NB4 (cell line): ENCODE measurements at places on chromosomes 5 and 9.

DNA sequence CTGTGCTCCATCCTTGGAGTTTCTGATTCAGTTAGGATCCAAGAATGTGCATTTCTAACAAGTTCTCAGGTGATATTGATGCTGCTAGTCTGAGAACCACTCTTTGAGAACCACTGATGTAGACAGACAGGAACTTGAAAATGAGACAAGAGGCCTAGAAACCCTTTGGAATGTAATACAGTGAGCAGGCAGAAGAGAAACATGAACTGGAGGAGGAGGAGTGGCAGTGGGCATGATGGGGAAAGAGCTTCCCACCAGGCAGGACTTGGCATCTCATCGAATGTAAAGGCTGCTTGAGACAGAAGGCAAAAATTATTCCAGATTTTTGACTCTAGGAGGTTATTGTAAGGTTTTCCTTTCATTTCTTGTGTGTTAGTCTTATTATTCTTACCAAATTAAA is 295.8 kb upstream of the SGCD start:
- DNase-seq, result no peak

GRCh38 chr9:61666849-61667371 is 477.1 kb downstream of the SPATA31A7 start:
- no peak for DNase-seq

GRCh38 chr5:124783794-124784193 is 37.4 kb upstream of the ZNF608 start:
- DNase-seq, result no peak

GRCh38 chr9:113580041-113580953 is 116.8 kb downstream of the RGS3 start:
- peak; percentile 79 for DNase-seq

- peak; percentile 70 for DNase-seq
These were observed 87.0 kb downstream of the ZNF618 start for GRCh38 chr9:113963017-113963620.

DNA sequence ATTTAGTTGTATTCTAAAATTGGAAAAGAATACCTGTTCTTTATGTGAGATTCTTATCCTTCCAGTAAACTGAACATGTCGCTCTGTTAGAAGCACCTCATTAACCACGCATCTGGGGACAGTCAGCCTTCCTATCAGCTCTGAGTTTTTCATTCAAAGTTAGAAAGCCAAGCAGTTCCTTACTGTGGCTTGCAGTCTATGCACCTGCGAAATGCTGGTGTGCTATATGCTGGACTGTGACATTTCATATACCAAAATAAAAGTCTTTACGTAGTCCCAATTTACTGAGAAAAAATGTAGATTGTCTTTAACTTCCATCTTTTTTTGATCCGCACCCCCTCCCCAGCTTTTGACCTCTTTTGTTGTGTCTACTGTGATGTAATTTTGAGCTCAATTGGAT is 4.3 kb downstream of the ANP32B start:
- peak; percentile 25 for DNase-seq

GRCh38 chr5:145015146-145015545 is 820.0 kb downstream of the PRELID2 start:
- DNase-seq, result no peak

- no peak for DNase-seq
These were observed 35.4 kb upstream of the MSH3 start for GRCh38 chr5:80619086-80619485.

- DNase-seq, result no peak
These were observed 202.6 kb downstream of the CDH12 start for GRCh38 chr5:22650511-22650910.

DNA sequence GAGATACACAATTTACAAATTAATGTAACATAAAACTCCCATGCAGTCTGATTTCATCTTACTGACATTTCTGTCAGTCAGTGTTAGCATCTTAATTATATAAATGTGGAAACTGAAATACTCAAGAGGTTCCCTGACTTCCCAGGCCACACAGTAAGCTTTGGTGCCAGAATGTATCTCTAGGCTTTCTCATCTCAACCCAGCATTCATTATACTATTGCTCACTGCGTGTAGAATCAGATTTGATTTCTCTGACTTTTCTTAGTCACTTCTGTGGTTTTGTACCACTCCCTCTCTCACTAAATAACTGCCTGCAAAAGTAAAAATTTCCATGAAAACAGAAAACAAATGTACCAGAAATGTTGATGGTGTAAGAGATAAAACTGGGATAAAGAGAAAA is 31.7 kb upstream of the CDKN2B start:
- DNase-seq, result no peak

- no peak for DNase-seq
These were observed 3.4 kb upstream of the CAMSAP1 start for GRCh38 chr9:135910757-135911156.

DNA sequence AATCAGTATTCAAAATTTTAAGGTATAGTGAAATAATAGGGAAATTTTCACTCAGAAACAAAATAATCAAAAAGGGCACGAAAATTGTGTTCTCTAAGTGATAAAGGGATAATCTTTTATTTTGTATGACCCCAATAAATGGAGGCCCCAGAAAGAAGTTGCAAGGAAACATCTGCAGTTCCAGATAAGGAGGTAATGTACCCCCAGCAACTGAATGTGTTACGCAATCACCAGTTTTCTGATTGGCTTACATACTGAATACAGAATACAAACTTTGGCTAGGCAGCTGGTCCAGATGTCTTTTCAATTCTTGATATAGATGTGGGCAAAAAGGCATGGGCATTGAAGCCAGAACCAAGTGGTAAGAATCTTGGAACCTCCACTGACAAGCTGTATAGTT is 1.7 kb upstream of the TOPORS start:
- peak; percentile 83 for DNase-seq

DNA sequence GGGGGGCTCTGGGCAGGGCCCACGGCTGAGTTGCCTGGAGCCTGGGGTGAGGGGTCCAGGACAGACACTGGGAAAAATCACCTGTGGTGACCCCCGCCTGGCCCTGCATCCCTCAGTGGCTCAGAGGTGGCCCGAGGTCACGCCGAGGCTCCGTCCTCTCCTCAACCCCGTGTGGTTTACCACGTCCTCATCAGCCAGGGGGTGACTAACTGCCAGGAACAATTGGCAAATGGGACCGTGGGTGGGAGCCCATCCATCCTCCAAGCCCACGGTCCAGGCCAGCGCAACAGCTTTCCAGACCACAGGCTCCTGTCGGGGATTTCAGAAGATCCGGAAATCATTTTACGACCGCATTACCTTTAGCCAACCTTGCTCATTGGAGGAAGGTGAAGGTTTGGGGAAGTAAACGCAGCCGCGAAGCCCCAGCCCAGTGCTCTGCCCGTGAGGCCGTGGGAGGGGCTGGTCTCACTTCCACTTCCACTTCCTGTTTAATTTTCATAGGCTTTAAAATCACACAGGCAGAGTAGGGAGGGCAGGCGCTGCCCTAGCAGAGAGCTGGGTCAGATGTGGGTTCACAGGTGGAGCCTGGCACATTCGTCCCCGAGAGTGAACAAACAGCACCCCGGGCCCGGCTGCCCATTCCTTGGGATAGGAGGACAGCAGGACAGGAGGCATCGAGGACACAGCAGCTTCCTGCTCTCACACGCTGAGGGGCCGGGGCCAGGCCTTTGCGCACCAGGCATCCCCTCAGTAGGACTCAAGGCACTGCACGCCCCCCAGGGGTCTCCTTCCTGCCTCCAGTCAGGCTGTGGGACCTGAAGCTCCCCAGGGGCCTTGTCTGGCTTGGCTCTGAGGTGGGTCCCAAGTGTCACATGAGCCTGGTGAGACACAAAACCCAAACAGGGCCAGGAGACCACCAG is 19.8 kb upstream of the SLC9A3 start:
- peak; percentile 93 for DNase-seq

DNA sequence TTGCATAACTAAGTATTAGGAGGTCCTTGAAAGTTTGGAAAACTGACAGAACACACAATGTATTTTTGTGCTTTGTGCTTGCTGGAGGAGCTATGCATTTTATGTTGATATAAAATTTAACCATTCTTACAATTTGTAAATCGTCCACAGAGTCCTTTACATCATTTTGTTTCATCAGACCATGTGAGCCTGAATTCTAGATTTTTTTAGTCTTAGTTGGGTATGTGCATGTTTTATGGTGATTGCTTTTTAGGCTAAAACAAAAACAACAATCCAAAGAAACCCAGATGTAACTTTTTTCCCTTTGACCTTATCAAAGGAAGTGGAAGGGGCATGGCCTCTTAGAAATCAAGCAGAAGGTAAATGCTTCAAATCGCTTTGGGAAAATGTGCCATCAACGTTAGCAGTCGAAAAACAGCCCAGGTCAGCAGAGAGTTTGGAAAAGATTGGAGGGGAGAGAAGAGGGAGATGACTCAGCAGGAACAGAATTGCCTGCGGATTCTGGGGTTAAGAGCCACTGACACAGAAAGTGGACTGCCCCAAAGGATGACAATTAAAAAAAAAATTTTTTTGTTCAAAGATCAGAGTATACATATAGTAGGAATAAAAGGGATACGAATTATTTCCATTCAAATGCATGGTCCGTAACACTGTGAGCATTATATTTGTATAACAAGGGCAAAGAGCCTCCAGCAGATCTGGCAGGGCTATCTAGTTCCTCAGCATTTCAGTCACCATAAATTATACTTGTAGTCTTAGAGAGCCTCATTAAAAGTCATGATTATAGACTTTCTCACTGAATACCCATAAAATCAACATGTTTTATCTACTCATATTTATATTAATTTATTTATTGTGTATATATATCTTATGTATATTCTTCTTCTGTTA is 253.5 kb upstream of the HAPLN1 start:
- no peak for DNase-seq

DNA sequence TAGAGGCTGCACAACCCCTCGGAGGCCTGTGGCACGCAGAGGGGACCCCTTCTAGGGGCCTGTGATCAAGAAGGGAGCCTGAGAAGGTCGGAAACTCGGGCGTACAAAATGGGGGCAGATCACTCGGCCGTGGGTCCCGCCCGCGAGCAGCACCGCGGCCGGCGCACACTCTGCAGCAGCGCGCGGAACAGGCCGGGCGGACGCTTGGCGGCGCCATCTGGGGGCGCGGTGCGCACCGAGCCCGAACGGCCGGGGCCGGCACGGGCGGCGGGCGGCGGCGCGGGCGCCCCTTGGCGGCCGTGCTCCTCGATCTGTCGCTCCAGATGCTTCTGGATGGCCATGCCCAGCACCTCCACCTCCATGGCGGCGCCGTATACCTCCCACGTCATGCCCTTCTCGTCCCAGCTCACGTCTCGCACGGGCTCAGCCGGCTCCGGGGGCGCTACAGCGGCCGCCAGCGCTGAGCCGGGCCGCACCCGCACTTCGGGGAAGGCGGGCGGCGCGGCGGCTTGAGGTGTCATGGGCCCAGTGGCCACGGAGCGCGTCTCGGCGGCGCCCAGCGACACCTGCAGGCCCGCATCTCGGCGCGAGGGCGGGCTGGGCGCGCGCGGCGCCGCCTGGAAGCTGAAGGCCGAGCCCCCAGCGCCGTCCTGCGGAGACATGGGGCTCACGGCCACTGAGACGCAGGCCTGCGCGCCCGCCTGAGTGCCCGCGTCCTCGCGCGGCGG is 13.1 kb downstream of the GPRIN1 start:
- peak; percentile 66 for DNase-seq

DNA sequence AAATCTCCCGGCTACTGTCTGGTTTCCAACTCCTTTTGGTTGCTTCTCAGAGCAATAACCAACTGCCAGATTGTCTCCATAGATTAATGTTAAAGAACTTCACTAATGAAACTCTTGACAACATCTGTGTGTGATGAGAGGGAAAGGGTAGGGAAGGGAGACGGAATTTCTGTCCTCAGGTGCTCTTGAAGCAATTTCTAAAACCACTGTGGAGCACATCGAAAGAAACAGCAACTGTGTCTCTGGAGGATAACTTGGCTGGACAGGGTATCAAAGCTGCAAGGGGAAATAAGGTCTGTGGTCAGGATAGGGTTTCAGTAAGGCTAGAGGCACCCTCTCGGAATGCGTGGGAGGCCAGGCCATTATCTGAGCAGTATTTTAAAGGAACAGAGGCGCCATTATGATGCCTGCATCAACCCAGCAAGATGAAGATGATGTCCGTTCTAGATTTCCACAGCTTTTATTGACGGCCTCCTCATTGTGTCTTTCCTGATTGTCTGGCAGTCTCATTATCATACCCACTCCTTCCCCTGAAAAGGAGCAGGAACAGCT is 76.6 kb downstream of the RORB start:
- peak; percentile 52 for DNase-seq

GRCh38 chr9:137488327-137488653 is 29.2 kb upstream of the NSMF start:
- no peak for DNase-seq

DNA sequence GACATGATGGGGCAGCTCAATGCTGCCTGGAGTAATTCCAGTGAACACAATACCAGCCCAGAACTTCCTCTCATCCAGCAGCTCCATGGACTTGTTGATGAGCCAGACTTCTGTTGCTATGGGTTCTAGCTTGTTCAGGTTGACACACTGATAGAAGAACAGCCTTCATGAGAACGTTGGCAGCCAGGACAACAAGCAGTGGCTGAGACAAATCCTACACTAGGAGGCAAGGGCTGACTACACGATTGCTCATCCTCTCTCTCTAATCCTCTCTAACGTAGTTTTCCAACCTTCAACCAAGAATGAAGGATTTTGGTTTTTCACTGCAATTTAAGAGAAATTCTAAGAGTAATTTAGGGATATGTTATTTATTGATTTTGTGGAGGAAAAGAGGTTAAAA is 67.8 kb downstream of the NIPSNAP3B start:
- DNase-seq, result no peak

GRCh38 chr5:142753116-142753631 is 17.0 kb upstream of the ARHGAP26 start:
- no peak for DNase-seq

DNA sequence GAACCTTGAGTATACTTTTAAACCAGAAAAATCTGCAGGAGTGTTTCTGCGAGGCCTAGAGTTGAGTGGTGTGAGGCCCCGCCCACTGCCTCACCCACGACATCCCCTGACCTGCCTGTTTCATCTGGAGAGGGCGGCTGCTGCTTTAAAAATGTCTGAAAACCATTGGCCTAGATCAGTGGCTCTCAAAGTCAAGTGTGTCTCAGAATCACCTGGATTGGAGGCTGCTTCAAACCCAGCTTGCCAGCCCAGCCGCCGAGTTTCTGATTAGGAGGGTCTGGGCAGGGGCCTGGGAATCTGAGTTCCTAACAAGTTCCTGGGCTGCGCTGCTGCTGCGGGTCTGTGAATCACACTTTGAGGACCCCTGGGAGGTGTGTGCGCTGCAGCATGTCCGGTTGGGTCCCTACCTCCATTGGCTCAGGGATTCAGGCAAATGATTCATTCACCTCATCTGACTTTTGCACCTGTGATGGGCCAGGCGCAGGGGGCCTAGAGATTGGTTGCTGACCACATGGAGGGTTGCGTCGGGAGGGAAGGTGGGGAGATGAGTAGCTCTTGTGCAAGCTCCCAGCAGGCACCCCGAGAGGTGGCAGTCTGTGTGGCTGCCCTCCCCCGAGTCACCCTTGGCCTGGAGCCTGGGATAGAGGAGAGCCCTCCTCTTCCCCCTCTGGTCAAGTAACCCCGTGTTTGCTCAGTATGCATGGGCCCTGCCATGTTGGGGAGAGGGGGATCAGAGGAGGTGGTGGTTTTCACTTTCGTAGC is 27.6 kb upstream of the HMCN2 start:
- DNase-seq, result peak; percentile 87

GRCh38 chr9:25121811-25122210 is 556.4 kb downstream of the TUSC1 start:
- DNase-seq, result no peak
